Stimulated activated CD4-positive, alpha-beta T cell treated with anti-CD3 and anti-CD28 coated beads, TNF-alpha, amount 100 ng/mL, for 24 hours (primary cell): ENCODE measurements at places on chromosomes 7 and 10.

- DNase-seq, result no peak
Observed at GRCh38 chr7:139660317-139661042, 117.3 kb downstream of the HIPK2 start.

- DNase-seq, result no peak
Observed at GRCh38 chr10:68208424-68209042, 23.4 kb downstream of the ATOH7 start.

GRCh38 chr7:24573554-24574338 is 494 bp downstream of the PALS2 start:
- DNase-seq, result no peak

DNA sequence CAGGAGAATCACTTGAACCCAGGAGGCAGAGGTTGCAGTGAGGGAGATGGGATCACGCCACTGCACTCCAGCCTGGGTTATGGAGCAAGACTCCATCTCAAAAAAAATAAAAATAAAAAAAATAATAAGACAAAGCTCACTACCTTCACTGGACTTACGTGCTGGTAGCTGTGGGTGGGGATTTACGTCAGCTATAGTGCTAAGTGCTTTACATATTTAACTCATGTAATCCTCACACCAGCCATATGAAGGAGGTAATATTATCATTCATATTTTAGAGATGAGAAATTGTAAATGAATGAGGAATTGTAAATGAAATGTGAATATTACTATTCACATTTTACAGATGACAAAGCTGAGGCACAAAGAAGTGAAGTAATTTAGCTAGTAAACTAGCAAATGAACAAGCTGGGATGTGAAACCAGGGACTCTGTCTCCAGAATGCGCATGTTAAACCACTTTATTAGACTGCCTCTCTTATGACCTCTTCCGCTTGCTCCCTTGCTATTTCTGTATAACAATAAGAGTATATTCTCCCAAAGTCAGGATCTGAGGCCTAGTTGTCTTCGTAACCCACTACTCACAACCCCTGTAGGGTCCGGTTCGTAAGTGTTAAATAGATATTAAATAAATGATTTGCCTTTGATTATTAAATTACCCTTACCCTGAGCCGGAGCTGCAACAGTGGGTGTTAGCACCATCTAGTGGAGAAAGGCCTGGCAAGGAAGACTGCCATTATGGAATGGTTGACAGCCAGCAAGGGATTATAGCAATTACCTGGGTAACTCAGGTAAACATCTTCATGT is 70.2 kb downstream of the HTR7 start:
- no peak for DNase-seq

DNA sequence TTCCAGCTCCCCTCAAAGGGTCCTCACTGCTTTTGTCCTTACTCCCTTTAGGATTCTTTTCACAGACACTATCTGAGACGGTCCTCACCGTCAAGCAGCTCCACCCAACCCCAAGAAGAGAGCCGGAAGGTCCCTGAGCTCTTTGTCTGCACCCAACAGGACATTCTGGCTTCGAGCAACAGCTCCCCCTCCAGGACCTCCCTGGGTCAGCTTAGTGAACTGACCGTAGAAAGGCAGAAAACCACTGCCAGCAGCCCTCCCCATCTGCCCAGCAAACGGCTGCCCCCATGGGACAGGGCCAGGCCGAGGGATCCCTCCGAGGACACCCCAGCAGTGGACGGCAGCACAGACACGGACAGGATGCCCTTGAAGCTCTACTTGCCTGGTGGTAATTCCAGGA is 19.9 kb downstream of the MINDY4 start:
- DNase-seq, result no peak

DNA sequence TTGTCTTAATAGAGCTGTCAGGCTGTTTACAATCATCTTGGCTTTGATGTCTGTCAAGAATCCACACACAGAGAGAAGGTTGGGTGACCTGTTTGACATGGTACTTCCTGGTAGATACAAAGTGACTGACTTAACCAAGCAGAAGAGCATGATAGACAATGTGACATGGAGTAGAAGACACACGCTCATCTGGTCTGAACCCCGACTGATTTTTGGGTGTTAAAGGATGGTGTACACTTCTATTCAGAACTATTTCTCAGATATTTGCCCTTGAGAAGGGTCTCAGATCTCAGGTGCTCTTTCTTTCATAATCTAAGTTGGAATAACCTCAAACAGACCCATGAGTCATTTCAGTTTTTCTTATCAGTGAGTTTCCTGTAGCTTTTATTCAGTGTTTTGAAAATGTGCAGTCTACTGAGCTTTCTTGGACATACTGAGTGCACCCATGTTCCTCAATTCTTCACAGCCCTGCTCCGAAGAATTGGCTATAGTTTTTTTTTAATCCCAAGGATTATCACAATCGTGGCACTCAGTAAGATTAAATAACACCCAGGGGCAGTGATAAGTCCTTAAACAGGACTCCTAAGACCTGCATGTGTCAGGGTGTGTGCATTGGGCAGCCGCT is 46.4 kb upstream of the NXPH1 start:
- DNase-seq, result no peak

- DNase-seq, result no peak
Observed at GRCh38 chr7:102170393-102170970, 116.2 kb upstream of the SH2B2 start.

DNA sequence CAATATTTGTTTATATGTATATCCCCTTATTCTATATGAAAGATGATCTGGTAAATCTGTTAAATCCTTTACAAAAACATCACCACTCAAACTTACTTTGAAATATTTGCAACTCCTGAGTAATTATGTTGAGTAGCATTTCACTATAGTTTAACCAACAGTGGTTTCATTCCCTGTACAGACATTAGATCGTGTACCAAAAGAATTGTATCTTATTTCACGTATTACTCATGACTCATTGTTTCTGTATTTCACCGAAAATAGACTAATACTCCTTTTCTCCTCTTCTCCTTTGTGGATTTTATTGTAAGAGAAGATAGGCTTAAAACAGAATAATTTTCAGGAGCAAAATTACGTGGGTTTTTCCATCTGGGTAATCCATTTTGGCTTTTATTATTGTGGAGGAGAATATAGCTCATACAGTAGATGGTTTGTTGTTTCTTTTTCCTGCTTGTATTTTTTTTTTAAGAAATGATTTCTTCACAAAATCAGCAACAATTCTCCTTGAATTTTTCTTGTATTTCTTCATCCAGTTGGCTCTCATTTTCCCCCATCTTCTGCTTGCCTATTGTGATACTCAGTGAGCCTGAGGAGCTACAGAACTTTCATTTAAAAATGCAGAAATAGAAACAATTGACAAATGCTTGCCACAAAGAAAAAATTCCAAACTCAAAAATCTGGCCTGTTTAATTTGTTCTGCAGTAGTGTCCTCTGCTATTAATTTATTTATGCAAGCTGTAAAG is 90.6 kb upstream of the OIT3 start:
- DNase-seq, result no peak

- no peak for DNase-seq
Observed at GRCh38 chr7:139994356-139994755, 68.4 kb downstream of the PARP12 start.

GRCh38 chr7:37285706-37286453 is 162.8 kb downstream of the ELMO1 start:
- no peak for DNase-seq

- DNase-seq, result no peak
Observed at GRCh38 chr7:97851683-97852082, 20.5 kb downstream of the ASNS start.

GRCh38 chr10:131187926-131188325 is 123.6 kb downstream of the TCERG1L start:
- DNase-seq, result no peak

DNA sequence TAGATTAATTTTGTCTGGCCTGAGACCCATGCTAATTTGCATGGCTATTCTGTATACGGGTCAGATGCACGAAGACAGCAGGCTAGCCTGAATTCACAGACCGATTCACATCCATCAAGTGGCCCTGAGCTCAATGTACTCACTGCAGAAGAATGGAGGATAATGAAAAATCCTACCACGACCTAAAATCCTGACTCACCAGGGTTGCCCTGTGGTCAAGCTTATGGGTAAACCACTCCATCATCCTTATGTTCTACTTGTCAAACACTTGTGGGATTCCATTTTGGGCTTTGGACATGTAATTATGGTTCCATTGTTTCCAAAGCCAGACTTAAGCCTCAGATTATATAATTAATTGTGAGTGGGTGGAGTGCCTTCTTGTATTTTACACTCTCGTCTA is 110.4 kb upstream of the ZNF438 start:
- no peak for DNase-seq

DNA sequence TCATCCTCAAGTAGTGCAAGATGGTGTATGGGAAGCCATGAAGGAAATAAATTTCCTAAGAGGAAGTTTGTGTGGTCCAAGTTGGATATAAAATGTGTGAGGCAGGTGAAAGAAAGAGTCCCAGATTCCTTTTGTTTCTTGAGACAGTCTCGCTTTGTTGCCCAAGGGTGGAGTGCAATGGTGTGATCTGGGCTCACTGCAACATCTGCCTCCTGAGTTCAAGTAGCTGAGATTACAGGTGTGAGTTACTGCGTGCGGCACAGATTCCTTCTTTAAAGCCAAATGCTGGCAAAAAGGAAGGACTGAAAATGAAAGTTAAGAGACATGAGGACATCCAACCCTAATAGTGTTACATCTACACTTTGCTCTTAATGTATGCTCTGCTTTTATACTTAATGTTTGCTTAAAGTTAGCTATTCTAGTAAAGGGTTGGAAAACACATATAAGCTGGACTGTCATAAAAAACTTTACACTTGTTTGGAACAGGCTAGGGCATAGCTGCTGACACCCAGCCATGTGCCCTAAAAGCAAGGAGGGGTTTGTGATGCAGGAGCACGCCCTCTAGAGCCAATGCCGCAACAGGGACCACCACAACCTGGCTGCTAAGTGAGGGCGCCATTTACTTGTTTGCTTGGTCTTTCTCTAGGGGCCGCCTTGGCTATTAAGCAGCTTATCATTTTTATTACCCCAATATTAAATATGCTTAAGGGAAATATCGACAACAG is 34.5 kb downstream of the CLEC2L start:
- no peak for DNase-seq

DNA sequence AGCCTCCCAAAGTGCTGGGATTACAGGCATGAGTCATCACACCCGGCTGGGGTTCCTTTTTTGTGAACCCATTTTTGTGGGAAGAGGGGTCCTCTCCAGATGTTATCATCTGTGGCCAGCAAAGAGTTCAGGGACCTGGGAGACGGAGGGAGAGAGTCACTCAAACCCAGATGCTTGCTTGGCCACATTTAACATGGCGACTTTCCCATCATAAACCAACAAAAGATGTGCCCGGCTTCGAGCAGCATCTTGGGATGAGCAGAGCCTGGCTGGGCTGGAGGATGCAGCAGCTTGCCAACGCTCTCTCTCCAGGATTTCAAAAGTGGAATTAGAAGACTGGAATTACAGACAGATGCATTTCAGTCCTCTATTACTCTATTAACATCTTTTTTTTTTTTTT is 19.1 kb upstream of the HABP2 start:
- no peak for DNase-seq

DNA sequence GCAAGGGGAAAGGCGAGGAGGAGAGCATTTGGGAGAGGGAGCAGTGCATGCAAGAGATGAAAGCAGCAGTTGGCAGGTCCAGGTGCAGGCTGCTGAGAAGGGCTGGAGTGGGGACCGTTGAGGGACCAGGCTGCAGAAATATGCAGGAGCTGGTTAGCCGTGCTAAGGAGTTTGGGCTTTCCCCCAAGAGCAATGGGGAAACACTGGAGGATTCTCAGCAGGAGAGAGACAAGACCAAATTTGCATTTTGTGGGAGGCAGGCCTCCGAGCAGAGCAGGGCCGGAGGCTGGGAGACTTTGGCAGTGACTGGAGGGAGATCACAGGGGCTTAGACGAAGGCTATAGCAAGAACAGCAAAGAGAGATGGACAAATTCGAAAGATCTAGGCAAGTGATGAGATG is 11.8 kb downstream of the BTBD16 start:
- no peak for DNase-seq

- no peak for DNase-seq
Observed at GRCh38 chr7:106625678-106626301, 35.2 kb downstream of the CCDC71L start.

DNA sequence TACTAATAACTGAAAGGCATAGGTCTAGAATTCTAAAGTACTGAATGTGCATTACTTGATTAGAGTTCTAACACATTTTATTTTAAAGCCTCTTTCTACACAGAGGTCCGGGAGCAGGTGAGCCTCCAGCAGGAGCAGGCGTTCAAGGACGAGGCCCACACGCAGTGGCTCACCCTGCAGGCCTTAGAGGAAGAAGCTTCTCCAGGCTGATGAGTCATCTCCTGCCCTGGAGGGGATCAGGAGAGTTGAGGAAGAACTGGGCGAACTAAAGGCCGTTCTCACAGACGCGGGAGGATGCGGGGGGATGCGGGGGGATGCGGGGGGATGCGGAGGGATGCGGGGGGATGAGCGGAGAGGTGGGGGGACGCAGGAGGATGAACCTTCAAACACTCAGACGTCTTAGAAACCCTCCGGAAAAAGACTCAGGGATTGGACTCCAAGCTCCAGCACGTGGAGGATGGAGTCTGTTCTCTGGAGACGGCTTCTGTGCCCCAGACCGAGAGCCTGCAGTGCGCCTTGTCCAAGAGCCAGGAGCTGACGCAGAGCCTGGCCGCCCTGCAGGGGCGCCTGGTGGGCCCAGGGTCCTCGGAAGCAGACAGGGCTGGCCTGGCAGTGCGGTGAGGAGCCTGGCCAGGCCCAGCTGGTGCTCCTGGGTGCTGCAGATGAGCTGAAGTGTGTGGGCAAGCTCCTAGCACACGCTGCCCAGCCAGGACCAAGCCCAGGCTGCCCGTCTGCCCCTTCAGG is 433.7 kb upstream of the TPK1 start:
- no peak for DNase-seq

DNA sequence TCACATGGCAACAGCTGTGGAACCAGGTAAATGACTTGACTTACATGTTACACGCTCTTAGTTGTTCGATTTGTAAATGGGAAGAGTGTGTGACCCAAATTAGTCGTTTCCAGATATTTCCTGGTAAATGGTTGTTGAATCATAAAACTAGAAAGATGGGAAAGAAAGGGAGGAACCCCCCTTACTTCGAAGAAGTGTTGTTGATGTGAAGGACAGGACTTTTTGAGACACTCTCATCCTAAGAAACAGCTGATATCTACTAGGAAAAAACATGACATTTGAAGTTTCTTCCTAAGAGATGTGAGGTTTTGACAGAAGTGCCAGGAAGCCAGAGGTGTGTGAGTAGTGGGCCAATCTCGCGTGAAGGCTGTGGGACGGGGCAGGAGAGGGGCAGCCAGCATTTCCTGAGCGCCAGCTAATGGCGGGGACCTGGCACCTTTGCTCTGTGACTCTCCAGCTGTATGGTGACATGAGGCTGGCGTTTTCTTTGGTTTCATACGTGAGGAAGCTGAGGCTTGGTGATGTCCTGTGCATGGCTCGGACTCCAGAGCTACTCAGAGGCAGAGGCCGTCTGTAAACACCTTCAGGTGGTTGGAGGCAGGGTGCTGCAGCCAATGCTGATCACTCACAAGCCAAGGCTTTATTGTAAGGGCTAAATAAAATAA is 53.7 kb downstream of the IKZF1 start:
- DNase-seq, result no peak

- no peak for DNase-seq
Observed at GRCh38 chr10:121804460-121804859, 123.4 kb downstream of the ATE1 start.
